ENCODE measurements at places on chromosomes 11 and 22.
A peak's percentile ranks its signal among the peaks of the same experiment; 100 is the strongest.

GRCh38 chr11:46352063-46352841 is 5.0 kb downstream of the DGKZ start:
- DNase-seq, result peak; percentile 86

- DNase-seq, result no peak
These were observed 79.7 kb downstream of the MAML2 start for GRCh38 chr11:96263238-96263763.

DNA sequence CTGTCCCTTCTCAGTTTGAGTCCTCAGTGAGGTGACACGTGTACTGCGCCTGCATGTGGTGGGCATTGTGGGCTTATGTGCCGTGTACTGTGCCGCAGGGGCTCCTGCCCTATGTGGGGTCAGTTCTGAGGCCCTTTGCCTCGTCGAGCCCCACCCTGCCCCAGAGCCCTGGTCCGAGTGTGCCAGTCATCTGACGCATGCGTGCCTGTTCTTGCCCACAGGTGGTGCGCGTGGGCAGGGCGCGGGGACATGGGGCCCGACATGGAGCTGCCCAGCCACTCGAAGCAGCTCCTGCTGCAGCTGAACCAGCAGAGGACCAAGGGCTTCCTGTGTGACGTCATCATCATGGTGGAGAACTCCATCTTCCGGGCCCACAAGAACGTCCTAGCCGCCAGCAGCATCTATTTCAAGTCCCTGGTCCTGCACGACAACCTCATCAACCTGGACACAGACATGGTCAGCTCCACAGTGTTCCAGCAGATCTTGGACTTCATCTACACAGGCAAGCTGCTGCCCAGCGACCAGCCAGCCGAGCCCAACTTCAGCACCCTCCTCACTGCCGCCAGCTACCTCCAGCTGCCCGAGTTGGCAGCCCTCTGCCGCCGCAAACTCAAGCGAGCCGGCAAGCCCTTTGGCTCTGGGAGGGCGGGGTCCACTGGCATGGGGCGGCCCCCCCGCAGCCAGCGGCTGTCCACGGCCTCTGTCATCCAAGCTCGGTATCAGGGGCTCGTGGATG is 22.3 kb upstream of the TMEM191C start:
- no peak for DNase-seq

GRCh38 chr11:109305009-109305408 is 117.0 kb upstream of the C11orf87 start:
- DNase-seq, result no peak

GRCh38 chr11:126716456-126717083 is 284.0 kb downstream of the KIRREL3 start:
- DNase-seq, result peak; percentile 73

GRCh38 chr11:60018058-60018457 is 1.1 kb downstream of the OOSP4B start:
- no peak for DNase-seq

- DNase-seq, result no peak
These were observed 34.9 kb upstream of the PICALM start for GRCh38 chr11:86103808-86104207.

DNA sequence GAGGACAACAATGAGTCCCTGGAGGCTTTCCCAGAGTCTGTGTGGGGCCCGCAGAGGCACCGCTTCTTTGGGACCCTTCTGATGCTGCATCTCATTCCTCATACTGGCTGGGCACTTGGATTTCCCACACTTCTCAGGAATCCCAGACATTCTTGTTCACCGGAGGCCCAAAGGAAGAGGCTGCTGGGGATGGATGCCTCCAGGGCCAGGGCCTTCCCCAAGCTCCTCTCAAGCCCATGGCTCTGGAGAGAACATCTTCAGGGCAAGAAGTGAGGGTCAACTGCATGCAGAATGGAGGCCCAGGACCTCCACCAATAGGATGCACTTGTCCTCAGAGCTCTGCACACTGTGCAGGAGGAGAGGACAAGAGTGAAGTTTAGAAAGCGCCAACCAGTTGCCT is 34.6 kb downstream of the DKK3 start:
- peak; percentile 39 for DNase-seq

- DNase-seq, result no peak
These were observed 56.5 kb upstream of the CABP7 start for GRCh38 chr22:29663180-29663821.

GRCh38 chr11:122359081-122359571 is 243.1 kb upstream of the BLID start:
- DNase-seq, result no peak

GRCh38 chr11:93131709-93132108 is 66.1 kb downstream of the SLC36A4 start:
- DNase-seq, result no peak

DNA sequence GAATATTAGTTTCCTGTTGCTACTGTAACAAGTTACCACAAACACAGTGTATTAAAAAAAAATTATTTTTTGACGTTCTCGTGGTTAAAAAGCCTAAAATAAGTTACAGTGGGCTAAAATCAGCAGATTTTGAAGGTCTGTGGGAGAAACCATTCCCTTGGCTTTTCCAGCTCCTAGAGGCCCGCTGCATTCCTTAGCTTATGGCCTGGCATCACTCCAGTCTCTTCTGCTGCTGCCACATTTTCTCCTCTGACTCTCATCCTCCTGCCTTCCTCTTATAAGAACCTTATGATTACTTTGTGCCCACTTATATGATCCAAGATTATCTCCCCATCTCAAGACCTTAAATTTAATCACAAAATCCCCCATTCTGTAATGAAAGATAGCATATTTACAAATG is 392.7 kb downstream of the GUCY1A2 start:
- no peak for DNase-seq
